ENCODE measurements at places on chromosomes 5 and 9.

GRCh38 chr9:32403567-32404260 lies 19.3 kb downstream of the ACO1 start:
- no peak for DNase-seq

DNA sequence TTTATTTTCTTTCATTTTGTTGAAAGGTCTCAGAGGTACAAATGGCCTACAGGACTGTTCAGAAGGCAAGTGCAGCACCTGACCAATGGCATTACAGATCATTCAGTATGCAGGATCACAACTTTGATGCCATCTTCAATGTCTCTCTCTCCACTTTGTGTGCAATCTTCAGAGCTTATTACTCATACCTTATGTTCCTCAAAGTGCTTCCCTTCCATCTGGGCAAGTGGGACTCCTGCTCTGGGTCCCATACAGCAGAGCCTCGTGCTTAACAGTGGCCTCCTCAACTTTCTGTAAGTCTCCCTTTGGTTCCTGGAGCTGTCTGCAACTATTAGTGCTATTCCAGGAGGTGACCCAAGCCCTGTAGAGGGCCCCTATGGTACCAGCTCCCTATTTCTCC lies 358.4 kb upstream of the RPS23 start:
- DNase-seq = no peak

DNA sequence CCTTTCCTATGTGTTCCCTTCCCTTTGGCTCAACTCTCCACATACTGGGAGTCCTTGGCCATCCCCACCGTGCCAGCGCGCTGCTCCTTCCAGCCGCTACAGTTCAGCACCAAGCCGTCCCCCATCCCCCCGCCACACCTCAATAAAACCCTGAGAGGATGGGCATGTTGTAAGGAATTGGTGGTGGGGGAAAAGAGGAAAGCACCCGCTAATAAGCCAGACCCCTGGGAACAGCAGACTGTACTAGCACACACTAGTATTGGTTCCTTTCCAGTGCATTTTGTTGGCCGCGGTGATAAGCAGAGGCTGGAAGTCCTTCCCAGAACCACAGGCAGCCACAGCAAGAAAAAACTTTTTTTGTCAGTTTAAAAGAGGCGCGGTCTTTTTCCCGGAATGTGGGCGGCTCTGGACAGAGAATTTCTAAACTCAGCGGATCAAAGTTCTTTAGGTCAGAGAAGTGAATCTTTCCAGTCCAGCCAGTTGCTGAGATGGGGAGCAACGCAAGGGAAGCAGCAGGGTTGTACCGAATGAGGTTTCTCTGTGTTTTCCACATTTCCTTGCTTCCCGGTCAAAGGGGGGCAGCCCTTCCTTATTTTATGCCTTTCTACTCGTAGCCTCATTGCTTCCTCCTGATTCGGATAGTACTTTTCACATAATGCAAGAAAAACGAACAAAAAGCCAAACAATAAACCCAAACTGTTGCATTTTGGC lies 2.1 kb downstream of the CHSY3 start:
- peak; percentile 6 for DNase-seq

- no peak for DNase-seq
Observed at GRCh38 chr9:101274971-101275768, 109.6 kb downstream of the BAAT start.

- DNase-seq = no peak
Observed at GRCh38 chr9:93092251-93092991, 3.6 kb upstream of the CARD19 start.

Data from HEK293T (cell line).